Ureter (tissue), 1 donor: ENCODE measurements at places on chromosomes 16 and 17. TPM values are rescaled to one million over a fixed set of nuclear protein-coding genes. Genes with fewer than 3 reads are reported as not detected.

- DNase-seq, result peak; percentile 59
Observed at GRCh38 chr17:74671031-74671771, 41.5 kb downstream of the CD300LF start.

DNA sequence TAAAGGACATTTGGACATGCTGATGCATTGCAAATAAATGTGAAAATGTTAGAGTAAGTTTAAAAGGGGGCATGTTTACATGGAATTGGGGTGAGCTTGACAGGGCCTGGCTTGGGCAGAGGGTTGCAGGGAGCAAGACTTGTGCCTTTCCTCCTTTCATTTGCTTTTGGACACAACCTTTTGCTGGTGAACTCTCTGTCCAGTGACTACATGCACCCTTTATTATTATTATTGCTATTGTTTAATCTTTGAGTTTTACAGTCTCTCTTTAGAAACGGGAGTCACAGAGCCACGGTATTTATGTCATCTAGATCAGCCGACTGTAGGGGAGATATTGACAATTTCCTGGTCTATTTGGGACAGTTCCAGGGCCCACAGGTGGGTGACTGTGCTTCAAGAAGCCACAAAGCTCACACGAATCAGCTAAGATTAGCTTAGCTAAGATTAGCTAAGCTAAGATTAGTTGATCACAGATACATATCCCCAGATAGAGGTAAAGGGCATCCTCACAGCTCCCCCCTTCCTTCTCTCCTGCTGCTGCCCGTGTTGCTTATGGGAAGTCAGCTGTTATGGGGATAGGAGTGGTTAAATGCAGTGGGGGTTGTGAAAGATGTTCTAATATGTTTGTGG, 28.9 kb upstream of the ETV4 start:
- DNase-seq, result no peak

GRCh38 chr16:28027055-28027454, 36.5 kb downstream of the GSG1L start:
- DNase-seq, result no peak

GRCh38 chr16:85579923-85580580, 33.1 kb upstream of the GSE1 start:
- no peak for DNase-seq

GRCh38 chr16:1309888-1310831, 724 bp downstream of the UBE2I start:
- peak; percentile 71 for DNase-seq

DNA sequence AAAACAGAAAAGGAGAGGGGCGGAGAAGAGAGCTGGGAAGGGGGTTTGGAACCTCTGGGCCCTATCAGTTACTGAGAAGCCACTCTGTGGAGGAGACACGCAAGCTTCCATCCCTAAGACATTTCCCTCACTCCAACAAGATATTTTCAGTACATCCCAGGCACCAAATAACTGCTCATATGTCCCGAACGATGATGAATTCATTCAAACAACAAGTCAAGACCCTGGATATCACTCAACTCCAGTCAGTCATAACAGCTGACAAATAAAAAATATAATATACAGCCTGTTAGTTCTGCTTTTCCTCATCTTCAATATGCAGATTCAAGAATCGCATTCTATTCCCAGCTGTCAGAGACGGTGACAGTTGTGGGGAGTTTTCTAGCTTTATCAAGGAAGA, 104.0 kb upstream of the ZFHX3 start:
- DNase-seq, result no peak

The CETP gene
- 0.42 TPM for total RNA-seq

The SLC6A4 gene
- 1.3 TPM for total RNA-seq

The CDK5RAP3 gene
- 207 TPM for total RNA-seq
